HCEC 1CT (cell line): ENCODE measurements at places on chromosomes 13 and 19.

DNA sequence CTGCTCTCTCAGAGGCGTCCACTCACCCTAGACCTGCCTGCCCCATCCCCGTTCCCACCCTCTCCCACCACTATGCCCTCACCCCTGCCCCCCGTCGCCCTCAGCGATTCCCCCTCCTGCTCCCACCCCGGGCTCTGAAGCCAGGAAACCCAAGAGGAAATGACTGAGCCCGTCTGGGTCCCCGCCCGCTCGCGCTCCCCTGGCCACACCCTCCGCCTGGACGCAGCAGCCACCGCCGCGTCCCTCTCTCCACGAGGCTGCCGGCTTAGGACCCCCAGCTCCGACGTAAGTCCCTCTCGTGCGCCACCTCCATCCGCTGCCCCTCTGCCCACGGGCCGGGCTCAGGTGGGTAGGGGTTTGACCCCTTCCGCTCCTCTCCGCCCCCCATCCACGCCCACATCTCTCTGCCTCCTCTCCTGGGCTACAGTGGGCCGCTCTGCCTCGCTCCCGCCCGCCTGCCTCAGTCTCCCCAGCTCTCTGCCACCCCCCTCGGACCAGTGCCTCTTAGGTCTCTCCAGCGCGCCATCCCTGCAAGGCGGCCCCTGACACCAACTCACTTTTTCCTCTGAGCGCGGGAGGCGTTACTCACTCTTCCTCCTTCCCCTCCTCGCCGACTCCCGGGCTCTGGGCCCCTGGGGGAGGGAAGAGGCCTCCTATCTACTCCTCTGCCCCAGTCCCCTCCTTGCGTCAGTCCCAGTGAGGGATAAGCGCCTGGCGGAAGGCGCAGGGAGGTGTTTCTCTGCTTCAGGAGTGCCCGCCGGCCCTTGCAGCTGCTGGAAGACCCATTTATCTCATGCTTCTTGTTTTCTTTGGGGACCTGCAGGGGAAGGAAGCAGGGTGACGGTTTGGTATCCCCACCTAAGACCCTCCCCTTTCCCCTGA, at the start of gene FXYD5:
Gene FXYD5 (plus strand): TSS at position 211 of the 882 bp plus-strand sequence. CDS start 816 bp downstream, outside the sequence.
- DNase-seq: peak; percentile 73

- DNase-seq: no peak
Measured at GRCh38 chr19:16976446-16976845, 50.2 kb downstream of the CPAMD8 start.

DNA sequence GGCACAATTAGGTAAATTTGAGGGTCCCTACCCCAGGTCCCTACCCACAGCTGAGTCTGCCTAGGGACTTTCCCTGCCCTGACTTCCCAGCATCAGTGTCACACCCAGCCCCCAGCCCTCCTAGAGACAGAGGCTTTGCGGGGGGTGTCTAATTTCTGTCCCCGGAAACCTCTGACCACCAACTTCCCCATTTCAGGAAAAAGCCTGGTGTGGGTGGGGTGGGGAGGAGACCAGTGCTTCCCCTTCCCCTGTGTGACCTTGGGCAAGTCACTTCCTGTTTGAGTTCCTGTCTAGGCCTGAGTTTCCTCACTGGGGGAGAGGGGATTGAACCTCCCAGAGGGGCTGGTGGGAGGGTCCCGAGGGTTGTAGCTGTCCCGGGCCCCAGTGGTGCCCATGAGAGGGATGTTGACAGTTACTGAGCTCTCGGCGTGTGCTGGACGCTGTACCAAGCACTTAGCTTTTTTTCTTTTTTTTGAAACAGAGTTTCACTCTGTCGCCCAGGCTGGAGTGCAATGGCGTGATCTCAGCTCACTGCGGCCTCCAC, 7.9 kb downstream of the VASP start:
- no peak for DNase-seq

DNA sequence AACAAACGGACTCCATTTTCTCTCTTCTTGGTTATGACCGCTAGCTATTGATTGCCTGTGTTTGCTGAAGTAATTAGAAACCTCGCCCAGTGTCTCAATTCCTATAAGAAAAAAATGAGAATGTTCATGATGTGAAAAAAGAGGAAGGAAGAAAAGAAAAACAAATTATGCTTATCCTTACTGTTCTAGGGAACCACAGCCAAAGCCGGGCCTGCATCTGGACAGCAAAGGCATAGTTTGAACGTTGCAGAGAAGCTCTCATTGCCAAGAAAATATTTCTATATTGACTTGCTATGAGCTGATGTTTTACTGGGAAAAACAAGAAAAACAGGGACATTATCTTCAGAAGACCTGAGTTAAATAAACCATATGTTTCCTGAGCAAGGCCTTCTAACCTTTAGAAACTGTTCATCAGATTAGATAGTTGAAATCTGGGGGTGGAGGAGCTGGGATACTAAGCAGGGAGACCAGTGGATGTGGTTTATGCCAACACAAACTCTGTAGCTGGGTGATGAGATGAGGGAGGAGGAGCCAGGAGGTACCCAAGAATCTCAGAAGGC, 55.0 kb downstream of the EFNB2 start:
- DNase-seq: no peak

GRCh38 chr19:7440188-7440975, 48.5 kb downstream of the PEX11G start:
- no peak for DNase-seq

GRCh38 chr13:65615506-65615905, 1614.6 kb downstream of the PCDH9 start:
- DNase-seq: no peak

GRCh38 chr19:55495646-55496349, 7.6 kb downstream of the SSC5D start:
- no peak for DNase-seq

- DNase-seq: no peak
Measured at GRCh38 chr19:28296506-28296905, 916.4 kb downstream of the UQCRFS1 start.

DNA sequence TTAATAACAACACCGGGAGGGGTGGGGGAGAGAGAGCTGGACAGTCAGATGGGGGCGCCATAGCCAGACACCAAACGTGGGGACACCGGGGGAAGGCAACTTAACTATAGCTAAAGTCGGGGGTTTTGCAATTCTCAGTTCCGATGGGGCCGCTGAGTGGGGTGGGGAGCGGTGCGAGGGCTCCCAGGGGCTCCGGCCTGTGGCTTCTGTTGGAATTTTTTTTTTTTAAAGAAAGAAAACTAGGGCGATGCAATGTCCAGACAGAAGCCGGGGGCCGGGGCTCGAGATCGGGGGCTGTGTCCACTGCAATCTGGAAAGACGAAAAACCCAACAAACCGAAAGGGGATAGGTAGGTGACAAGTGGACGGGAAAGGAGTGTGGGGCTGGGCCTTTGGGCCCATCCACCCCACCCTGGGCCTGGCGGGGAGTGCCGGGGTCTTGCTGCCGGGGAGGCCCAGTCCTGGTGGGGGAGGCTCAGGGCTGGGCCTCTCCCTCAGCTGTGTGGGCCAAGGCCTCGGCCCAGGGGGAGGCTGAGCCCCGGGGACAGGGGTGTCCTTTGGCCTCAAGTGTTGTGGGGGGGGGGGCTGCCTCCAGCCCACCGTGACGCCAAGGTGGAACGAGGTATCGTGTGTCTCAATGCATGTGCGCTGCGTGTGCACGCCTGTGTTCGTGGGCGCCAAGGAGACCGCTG, 17.3 kb downstream of the PRKCSH start:
- no peak for DNase-seq
